Thoracic aorta (tissue), 2 donors: ENCODE measurements at places on chromosomes 7 and 10.

GRCh38 chr10:48509974-48510692 lies 94.7 kb downstream of the ARHGAP22 start:
- DNase-seq, result no peak

DNA sequence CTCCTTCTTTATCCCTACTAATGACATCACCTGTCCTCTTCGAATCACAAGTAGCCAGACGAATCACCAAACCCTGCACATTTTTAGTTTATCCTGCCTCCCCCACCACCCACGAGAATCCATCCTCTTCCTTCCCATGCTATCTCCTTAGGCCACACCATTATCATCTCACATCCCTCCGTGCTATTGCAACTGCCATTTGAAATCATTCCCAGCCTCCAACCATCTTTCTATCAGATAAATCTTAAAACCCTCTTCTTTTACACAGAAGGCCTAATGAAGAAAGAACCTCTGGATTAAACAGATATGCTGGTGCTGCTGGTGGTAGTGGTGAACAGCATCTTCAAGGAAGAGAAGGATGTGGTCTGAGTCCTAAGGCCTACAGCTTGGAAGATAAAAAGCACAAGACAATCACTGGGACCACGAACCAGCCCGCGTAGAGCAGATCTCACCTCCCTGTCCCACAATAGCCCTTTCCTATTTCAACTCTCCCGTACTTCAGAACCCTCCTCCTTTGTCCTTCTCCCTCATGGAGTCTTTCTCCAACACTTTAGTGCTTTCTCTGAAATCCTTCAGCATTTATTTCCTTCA lies 403.1 kb downstream of the SFMBT2 start:
- no peak for DNase-seq

DNA sequence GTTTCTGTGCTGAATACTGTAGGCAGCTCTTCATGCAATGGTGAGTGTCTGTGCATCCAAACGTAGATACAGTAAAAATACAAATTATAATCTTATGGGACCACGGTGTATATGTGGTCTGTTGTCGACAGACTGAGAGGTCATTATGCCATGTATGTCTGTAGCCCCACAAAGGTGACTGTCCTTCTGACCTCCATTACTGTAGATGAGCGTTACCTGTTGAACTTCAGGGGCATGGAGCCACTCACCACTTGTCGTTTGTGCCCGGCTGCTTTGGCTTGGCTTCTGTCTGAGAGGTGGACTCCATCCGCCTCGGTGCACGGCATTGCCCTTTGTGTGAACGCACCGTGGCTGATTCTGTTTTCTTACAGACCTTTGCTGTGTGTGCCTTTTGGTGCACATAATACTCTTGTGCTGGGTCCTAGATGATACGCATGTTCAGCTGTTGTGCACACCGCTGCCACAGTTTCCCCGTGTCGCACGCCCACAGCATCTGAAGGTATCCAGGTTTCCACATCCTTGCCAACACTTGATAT lies 2.9 kb downstream of the UBE3C start:
- no peak for DNase-seq

DNA sequence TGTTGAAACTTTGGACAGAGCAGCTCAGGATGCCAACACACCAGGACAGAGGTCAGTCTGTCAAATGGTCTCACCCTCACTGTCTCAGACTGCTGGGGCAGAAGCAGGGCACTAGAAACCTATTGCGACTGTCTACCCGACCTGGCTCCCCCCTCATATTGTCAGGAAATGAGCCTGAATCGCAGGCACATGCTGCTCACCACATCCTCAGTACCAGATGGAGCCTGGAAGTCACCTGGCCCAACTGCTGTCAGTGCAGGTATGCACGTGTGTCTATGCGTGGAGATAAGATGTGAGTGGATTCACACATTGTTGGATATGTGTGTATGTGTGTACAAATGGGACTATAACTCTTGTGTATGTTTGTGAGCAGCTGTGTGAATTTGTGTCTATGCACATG lies 3.2 kb upstream of the CDHR1 start:
- DNase-seq, result no peak

DNA sequence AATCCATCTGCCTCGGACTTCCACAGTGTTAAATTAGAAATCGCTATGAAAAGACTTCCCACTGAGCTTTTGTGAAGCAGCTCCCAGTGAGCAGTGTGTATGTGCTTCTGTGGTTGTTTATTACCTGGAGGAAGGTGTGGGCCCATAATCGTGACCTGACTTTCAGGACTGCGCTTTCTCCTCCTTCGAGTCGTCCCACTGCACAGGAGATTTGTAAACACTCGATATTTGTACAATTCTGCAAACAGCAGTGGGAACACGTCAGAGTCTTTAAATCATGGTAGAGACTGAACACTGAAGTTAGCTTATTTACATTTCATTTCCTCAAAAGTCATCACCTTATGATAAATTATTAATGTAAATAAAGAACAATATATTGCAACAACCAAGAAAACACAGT lies 171.4 kb downstream of the ITGA8 start:
- DNase-seq, result no peak

GRCh38 chr7:152523916-152524315 lies 88.1 kb upstream of the KMT2C start:
- no peak for DNase-seq

DNA sequence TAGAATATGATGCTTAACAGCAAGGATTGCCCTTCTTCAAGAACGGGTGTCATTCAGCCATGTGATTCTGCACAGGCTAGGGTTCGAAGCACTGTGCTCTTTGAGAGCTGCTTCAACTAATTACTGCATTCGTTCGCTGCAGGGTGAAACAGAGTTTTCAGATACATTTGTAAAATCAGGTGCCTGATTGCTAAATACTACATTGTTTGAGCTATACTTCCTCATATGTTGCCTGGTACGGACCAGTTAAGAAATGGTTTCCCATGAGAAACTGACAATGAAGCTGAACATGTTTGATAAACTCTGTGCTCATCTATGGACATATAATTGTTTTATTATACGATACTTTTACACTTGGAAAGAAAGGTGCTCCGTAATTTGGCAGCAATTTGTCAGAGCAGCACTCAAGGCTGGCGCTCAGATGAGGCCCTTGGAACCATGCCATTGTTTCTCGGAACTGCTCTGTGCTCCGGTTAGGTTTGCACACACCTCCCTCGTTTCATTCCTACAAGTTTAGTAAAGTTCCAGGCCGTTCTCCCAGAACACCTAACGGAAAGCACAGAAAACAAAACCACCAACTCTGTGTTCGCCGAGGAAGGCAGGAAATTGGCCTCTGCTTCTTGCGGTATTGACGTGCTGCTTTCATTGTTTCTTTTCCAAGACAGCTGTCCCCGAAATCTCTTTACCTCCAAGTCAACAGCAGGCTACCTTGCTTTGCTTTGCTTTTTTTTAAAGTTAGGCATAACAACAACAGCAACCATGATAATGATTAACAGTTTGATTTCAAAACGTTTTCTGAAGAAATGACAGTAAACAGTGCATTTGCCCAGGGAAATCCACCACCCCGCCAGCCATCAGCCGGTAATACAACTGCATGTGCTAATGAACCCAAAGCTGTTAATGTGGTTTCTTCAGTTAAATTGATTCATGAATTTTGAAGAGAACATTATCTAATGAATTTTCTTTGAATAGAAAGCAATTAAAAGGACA lies 206.9 kb downstream of the EBF3 start:
- DNase-seq, result no peak

DNA sequence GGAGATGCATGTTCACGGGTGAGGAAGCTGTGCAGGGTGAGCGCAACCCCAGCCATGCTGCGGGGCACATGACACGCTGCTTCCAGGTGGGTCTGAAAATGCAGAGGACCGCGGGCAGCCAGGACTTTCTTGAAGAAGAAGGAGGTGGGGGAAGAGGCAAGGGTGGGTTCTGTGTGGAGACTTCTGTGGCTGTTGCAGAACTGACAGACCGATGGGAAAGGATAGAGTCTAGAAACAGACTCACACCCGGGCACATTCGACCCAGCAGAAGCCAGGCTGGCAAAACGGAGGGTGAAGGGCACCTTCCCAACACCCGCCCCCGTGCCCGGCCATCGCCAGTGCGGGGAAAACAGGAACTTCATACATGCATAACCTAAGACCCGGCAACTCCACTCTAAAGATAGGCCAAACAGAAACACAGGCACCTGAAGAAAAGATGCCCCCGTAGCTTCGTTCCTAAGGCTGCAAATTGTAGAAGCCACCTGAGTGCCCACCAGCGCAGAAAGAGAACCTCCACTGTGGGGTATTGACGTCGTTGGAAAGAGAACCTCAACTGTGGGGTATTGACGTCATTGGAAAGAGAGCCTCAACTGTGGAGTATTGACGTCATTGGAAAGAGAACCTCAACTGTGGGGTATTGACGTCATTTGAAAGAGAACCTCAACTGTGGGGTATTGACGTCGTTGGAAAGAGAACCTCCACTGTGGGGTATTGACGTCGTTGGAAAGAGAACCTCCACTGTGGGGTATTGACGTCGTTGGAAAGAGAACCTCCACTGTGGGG lies 4.8 kb upstream of the KNDC1 start:
- DNase-seq, result no peak

DNA sequence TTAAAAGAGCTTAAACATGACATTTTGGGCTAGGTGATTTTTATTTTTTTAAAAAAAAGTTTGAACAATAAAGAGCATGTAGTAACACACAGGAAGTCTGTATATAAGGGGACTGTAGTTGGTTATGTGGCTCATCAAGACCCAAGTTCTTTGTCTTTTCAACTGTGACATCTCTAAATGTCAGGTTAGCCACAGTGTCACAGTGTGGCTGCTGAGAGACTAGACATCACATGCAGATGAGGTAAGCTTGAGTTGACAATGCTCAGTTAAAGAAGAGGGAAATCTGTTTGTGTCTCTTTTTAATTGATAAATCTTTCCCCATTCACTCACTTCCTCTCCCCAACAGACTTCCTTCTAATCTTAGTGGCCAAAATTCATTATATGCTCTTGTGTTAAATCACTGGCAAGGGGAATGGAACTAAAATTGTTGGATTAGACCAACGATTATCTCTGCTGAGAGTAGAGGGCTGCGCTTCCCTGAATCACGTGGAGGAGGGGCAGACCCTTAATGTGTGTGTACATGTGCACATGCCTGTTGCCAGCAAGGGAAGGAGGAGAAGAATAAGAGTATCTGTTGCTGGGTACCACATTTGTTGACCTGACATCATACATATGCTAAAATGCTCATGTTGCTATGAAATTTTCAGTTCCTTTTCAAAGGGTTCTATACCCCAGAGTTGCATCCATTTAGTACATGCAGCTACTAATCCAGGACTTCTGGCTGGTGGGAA lies 78.3 kb downstream of the MMRN2 start:
- no peak for DNase-seq

DNA sequence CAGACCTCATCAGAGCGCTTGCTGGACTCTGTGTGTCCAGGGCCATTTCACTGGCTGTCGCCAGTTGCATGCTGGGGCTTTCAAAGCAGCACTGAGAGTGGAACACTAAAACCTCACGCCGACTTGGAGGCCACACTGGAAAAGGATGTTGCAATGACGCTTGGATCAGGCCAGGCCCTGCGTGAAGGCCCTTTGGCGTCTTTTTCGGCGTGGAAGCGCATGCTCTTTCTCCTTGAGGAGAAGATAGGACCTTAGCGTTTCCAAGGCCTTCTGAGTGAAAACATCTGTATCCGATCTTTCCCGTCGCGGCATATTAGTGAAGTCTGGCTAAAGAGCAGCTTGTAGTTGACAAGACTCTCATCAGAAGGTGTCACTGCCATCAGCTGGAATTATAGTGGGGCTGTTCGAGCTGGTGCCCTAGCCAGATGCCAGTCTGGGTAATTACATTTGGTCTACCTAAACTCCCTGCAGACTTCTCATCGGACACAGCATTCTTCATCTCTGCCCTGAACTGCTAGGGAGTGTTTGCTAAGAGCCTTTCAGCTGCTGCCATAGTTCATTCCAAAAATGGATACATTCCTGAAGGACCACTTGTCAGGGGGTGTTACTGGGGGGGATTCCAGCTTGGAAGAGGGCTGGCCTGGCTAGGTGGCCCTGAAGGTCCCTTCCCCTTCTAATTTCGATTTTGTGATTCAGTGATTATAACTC lies 167.7 kb upstream of the TCF7L2 start:
- DNase-seq, result no peak

- no peak for DNase-seq
Observed at GRCh38 chr7:110724811-110725210, 366.1 kb upstream of the LRRN3 start.

- DNase-seq, result no peak
Observed at GRCh38 chr10:72068901-72069446, 19.4 kb downstream of the SPOCK2 start.

DNA sequence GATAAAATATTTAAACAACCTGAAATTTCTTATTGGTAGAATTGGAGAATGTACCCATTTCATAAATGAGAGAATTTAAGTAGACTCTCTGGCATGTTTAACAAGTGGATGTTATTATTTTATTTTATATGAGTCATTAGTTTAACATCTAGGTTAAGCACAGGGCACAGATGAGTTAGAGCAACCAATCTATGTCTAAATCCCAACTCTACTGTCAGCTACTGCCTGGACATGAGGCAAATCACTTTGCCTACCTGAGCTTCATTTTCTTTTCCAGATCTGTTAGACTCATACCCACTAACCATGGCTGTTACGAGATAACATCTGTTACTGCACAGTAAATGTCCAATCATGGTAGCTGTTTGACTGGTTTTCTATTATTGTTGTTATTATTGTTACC lies 251.1 kb downstream of the INHBA start:
- DNase-seq, result no peak

- no peak for DNase-seq
Observed at GRCh38 chr7:151415375-151416105, 5.7 kb upstream of the WDR86 start.

DNA sequence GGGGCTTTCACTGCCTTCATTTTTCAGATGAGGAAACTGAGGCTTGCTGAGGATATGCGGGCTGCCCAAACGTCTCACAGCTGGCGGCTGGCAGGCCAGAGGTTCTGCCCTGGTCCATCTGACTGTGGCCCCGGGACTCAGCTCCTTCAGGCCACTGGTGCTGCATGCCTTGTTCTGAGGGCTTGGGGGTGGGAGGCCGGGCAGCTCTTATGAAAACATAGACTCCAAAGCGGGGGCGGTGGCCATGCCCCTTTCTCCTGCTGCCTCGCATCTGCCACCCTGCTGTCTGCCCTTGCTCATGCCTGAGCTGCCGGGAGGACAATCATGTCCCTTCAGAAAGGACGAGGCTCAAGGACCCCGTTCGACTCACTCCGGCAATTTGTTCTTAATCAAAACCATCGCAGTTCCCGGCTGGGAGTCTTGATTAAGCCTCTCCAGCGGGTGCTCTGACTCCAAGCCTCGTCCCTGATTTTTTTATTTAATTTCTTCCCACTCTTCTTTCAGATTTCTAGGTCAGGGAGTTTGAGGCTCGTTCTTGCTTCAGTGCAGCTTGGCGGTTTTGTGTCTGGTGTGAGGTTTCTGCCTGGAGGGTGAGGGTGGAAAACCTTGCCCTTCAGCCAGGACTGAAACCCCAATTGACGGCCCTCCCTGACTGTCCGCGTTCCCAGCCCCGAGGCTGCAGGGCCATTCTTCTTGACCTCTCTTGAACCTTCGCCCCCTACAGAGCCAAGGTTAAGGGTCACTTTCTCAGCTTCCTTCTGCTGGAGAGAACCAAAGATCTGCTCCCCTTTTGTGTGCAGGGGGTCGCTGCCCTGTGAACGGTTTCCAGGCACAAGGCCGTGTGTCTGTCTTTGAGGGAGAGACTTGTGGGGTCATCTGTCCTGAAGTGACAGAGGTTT lies 120.8 kb downstream of the DNAJB6 start:
- DNase-seq, result no peak

- DNase-seq, result no peak
Observed at GRCh38 chr10:131708225-131708880, 192.5 kb upstream of the PPP2R2D start.

- DNase-seq, result no peak
Observed at GRCh38 chr7:35370687-35371086, 116.8 kb upstream of the TBX20 start.
